ENCODE measurements at places on chromosomes 4 and X.

- no peak for DNase-seq
Measured at GRCh38 chrX:49187526-49187925, 1.4 kb upstream of the PRICKLE3 start.

GRCh38 chrX:154040307-154040756 is 20.6 kb upstream of the IRAK1 start:
- DNase-seq, result peak; percentile 43

DNA sequence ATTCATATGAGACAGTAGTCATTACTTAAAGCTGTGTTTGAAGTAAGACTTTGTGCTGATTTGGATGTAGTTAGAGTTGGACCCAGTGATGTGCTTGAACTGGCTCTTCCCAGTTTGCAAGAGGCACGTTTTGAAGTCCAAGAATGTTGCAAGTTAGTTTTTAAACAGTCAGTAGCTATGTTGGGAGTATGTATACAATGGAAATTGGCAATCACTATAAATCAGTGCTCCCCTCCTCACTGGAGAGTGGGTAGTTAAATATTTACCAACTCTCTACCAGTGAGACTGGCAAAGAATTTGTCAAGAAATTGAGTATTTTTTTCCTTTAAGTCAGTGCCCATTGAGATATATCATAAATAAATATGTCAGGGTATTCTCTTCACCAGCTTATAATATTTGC is 191.9 kb upstream of the SPRY1 start:
- DNase-seq, result no peak

DNA sequence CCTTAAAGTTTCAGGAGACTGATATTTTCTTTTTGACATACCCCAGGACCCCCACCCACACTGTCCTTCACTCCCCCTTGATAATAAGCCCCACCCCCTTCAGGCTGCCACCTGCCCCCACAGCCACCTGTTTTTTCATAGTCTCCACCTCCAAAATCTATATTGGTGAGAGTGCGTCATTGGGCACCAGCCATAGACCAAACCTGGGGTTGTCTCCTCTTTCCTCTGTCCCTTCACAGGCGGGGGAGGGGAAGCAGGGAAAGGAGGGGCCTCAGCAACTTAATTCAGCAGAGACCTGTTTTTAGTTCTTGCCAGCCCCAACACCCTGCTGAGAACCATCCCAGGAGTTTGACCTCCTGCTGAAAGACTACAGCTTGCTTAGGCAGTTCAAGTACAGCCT is 1.1 kb downstream of the ARHGAP36 start:
- DNase-seq, result no peak

DNA sequence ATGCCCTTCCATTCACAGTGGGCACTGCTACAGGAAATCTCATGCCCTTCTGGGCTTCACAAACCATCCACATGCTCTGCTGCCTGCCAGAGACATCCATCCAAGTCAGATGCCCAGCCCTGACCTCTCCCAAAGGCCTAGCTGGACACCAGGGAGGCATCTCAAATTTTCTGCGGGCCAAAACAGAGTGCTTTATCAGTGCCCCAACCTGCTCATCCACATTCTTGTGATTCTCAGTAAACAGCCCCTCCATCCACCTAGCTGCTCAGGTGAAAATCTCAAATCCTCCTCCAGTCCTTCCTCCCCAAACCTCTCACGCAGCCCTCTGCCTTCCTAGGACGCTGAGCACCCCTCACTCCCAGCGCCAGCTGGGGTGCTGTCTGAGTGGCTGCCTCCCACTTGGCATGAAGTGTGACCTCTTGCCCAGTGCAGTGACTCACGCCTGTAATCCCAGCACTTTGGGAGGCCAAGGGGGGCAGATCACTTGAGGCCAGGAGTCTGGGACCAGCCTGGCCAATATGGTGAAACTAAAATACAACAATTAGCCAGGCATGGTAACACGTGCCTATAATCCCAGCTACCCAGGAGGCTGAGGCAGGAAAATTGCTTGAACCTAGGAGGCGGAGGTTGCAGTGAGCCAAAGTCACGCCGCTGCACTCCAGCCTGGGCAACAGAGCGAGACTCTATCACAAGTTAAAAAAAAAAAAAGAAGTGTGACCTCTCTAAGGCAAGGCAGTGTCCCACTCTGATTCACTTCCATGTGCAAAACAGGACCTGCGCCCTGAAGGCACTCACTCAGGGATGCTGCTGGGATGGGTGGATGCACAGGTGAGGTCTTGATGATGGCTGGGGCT is 1.7 kb upstream of the AFAP1 start:
- DNase-seq, result no peak

DNA sequence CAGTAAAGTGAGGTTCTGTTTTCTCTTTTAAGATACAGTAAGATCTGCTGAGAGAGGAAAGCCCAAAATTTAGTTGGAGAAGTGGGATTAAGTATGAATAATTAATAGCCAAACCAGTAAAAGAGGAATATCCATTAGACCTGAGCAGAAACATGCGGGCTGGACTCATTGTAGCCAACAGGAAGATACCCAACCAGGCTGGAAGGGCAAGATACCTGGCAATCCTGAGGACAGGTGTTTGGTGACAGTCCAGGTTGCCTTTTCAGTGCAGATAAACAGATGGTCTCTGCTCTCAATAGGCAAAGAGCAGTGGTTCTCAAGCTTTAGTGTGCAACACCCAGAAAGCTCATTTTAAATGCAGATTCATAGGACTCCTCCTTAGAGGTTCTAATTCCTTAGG is 980.8 kb upstream of the GRID2 start:
- no peak for DNase-seq

DNA sequence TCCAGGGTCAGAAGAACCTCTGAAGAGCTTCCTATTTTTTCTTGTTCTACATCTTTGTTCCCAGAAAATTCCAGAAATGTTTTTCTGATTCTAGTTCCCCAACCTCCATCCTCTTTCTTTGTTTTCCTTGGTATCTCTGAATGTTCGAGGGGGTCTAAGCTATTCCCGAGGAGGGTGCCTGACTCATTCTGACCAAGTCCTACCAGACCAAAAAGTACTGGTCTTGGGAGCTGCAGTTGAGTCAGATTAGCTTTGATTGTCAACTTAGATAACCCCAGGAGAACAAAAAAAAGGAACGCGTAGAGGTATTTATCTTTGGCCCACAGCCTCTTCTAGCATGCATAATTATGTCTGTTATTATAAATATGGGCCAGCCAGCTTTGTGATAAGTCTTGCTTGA is 12.1 kb upstream of the TENM3 start:
- no peak for DNase-seq

Data from COLO829 (cell line).